ENCODE measurements at places on chromosomes 11 and 22. TPM values are rescaled to one million over a fixed set of nuclear protein-coding genes. Genes with fewer than 3 reads are reported as not detected.

DNA sequence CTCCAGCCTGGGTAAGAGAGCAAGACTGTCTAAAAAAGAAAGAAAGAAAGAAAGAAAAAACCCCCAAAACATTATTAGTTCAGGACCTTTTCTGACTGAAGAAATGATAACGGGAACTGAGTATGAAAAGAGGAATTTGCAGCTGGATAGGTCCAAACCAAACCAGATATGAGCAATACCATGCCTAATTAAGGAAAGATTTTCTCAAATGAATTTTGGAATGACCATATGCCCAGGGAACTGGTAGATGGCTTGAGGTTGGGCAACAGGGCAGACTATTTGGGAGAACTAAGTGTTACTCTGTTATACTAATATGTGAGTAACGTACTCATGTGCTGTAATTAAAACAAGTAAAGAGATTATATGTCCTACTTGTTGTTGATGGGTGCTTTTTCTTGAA lies 186.1 kb downstream of the TMEM135 start:
- DNase-seq: no peak

GRCh38 chr11:95283650-95284049 lies 52.6 kb upstream of the SESN3 start:
- no peak for DNase-seq

DNA sequence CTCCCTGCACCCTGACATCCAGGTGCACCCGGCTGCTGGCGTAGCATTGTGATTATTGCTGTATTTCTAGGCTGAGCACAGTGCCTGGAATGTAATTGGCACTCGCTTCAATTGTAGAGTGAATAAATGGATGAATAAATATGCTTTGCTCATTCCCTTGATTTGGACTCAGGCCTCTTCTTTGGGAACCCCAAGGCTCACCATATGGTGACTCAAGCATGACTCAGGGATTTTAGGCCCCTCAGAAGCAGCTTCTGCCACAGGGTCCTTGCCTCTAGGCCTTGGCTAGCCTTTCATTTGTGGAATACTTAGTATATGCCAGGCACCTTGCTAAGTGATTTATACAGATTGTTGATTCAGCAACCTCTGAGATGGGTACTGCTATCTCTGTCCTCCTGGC lies 78.9 kb downstream of the GRIK4 start:
- no peak for DNase-seq

DNA sequence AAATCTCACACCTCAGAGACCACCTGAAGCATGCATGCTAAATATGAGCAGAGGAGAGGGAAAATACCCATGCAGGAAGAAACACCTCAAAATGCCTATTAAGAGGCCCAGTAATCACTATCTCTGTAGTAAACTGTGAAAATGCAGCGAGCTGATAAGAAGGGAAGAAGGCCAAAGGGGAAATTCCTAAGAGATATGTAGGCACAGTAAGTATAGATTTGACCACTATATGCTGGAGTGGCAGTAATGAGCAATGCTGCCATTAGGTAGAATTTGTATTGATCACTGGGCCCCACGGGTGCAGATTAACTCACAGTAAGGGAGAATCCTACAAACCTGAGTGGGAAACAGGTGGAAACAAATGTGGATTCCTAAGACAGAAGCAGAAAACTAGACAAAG lies 1813.1 kb upstream of the RAG2 start:
- DNase-seq: no peak

GRCh38 chr11:17602105-17603001 lies 55.3 kb downstream of the OTOG start:
- DNase-seq: peak; percentile 53

- DNase-seq: no peak
These were observed 40.4 kb upstream of the AMPD3 start for GRCh38 chr11:10414659-10415058.

The MAPK8IP2 gene
- total RNA-seq: 13.0 TPM

The MRPL49 gene
- 49.1 TPM for total RNA-seq

The C22orf23 gene
- total RNA-seq: 0.70 TPM

The THYN1 gene
- 28.7 TPM for total RNA-seq

The OR51B5 gene
- not detected for total RNA-seq

The C11orf97 gene
- total RNA-seq: not detected

All from type B pancreatic cell (in vitro differentiated cells).